ENCODE measurements at places on chromosomes 2 and 18.

DNA sequence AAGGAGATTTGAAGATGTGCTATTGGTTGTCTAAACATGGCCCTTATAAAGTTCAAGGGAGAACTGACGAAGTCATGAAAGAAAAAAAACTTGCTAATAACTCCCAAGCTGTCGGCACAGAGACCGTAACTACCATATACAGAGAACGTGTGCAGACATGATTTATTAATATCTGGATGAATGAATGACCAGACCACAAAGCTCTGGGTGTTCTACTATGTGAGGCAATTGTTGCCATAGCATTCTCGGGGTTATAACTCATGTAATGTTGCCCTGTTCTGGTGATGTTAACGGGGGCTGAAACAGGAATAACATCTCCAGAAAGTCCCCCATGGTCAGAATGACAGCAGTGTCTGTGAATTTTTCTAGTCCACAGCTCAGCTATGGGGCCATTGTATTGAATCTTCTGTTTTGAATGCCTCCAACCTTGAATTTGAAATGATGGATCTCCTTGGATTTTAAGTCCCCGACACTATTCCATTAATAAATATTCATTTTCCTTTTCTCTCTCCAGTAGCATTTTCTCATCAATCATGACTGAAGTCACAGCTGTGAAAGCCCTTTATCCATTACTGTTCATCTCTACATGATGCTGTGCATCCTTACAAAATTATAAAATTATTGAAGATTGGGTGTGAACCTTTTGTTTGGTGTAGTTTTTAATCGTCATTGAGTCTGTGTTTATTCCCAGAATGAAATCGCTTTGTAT, 483.4 kb upstream of the KLHL29 start:
- DNase-seq: no peak

DNA sequence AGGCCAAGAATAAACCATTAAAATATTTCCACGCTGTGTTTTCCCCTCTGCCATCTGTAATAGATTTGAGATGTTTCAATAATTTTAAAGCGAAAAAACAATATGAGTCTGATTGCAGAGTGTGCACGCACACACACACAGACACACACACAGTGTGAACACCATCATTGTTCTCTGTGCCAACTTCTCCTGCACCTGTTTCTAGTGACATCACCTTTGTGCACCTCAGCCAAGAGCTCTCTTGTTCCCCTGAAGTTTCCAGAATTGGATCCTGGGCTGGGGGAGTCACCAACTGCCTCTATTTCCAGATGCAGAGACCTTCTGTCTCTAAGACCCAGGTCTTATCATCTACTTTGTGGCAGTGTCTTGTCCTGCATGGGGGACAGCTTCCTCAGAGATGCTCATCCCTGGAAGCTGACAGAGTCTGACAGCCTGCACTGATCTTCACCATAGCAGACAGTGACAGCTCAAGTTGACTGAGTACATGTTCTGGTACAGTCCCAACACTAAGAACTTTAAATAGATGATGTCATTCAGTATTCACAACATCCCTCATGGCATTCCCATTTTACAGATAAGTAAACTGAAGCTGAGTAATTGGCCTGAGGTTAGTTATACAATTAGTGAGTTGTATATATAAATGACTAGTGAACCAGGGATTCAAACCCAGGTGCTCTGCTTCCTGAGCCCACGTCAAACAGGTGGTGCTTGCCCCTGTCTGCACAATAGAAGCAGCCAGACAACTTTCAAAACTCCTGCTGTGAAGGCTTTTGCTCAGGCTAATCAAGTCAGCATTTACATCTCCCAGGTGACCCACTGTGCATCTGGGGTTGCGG, 39.4 kb downstream of the ACOXL start:
- DNase-seq: no peak

- DNase-seq: no peak
These were observed 13.0 kb upstream of the HAT1 start for GRCh38 chr2:171909266-171909665.

DNA sequence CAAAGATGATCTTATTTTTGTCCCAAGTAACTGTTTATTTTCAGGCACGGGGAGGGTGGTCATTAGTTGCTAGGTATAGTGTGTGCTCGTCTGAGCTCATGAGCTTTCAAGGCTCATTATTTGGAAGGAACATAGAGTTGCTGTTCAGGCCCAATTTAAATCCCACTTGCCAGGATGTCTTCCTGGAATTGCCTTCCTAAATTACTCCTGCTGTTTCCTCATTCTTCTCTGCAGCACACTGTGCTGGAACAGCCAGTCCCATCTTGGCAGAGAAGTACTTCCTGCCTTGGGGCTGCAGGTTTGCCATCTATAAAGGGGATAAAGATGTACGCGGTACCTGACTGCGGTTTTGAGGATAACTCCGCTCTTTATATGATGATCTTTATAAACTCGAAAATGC, 37.3 kb downstream of the GREB1 start:
- DNase-seq: no peak

- no peak for DNase-seq
These were observed 119.0 kb upstream of the FN1 start for GRCh38 chr2:215554689-215555498.

DNA sequence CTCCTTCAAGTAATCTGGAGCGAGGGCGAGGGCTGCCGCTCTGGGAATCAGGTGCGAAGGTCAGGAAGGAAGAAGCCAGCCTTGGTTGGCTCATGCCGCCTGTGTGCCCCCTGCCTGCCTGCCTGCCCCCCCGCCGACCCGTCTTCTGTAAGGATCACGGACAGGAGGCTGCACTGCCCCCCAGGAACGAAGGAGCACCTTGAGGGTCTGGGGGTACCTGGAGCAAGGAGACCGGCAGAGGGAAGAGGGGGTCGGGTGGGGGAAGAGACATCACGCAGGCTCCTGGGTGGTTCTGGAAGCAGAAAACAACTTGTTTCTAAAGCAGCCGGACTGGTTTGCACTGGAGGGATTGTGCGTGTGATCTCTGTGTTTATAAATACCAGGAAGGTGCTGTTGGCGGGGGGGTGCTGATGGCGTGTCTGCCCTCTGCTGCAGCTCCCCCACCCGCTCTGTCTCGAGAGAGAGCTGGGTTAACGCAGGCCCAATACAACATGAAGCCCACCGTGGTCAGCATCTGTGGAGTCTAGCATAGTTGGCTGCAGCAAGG, 1.7 kb downstream of the FOSL2 start:
- DNase-seq: no peak

DNA sequence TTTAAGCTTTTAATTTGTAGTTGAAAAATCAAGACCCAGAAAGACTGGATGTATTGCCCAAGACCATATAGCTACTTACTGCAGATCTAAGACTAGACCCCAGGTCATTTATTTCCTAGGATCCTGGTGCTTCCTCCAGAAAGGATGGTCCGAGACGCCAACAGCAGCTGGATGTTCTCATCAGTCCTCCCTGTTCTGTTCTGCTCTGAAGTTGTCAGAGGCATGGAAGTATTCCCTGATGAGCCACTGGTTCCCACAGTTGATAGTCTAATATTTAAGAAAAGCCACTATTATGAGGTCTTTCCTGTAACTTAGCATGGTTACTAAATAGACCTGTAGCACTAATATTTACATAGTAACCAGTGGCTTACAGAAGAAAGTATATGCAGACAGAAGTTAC, 393.5 kb downstream of the MTX2 start:
- no peak for DNase-seq

- no peak for DNase-seq
These were observed 24.4 kb upstream of the MAL start for GRCh38 chr2:95001051-95001562.

DNA sequence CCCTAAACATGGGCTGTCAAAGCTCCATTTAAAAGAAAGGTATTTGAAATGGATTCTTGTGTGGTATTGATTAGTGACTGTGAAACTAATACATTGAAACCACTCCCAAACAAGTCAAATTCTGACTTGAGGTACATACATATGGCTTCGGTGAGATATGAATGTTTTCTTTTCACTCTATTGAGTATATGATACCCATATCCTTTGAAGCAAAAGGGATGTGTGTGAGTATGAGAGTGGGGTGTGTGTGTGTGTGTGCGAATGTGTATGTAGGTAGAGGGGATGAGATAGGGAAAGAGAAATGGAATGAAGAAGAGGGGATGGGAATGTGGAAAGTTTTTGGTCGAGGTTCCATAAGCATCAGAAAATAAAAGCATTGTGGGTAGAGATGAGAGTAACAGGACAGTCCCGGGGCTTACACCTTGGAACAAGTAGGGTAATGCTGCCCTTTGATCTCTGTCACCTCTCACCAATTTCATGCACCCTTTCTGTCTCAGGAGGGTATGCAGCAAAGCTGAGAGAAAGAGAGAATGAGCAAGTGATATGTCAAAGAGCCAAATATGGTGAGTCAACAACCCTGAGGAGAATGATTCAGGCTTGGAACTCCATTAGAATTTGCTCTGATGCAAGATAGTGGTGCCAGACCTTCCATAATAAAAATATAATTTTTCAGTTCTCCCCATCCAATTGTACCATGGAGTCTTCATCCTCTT, 64.0 kb upstream of the ZEB2 start:
- DNase-seq: no peak

- DNase-seq: no peak
These were observed 461.1 kb downstream of the LPIN1 start for GRCh38 chr2:12207491-12207890.

GRCh38 chr2:98777076-98777475, 46.1 kb upstream of the MGAT4A start:
- no peak for DNase-seq

GRCh38 chr2:200716386-200716785, 95.3 kb upstream of the BZW1 start:
- no peak for DNase-seq

DNA sequence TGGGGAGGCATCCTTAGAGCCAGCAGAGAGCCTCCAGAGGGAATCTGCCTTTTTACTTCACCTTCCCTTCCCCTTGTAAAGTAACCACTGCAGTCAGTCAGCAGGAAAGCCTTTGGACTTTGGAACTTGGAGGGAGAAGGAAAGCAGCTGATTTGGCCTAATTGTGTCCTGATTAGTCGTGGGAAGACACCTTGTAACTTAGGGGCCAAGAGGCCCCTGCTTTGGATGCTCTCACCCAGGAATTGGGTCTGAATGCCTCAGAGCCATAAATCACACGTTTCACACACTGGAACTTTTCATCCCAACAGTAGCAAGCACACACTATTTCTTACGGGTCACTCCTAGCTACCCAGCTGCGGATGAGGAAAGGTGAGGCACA, 81.0 kb upstream of the PPM1B start:
- no peak for DNase-seq

GRCh38 chr2:136322428-136322827, 204.5 kb upstream of the CXCR4 start:
- DNase-seq: no peak

GRCh38 chr2:109463891-109464290, 149.9 kb downstream of the SEPTIN10 start:
- DNase-seq: no peak

DNA sequence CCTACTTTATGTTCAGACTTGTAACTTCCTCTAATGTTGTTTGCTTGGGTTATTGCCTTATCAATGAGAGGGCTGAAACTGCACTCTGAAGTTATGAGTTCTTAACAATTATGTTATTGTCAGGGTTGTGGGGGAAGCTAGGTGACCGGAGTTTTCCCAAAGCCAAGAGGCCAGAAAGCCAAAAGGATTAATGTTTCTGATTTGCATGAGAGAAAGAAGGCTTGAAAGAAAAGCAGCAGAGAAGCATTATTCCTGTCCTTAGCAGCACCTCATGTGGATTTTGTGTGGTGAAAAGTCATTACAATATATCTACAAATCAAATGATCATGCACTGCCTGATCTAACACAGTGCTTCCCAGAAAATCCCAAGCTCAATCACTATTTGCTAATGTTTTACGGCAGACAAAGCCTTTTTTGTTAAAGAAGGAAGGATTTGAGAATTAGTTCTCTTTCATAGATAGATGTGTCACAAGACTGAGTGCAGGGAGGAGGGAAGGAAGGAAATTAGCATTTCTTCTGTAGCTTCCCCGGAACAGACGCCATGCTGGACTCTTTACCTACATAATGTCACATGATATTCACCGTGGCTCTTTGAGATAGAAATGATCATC, 203.2 kb downstream of the ALK start:
- DNase-seq: no peak

DNA sequence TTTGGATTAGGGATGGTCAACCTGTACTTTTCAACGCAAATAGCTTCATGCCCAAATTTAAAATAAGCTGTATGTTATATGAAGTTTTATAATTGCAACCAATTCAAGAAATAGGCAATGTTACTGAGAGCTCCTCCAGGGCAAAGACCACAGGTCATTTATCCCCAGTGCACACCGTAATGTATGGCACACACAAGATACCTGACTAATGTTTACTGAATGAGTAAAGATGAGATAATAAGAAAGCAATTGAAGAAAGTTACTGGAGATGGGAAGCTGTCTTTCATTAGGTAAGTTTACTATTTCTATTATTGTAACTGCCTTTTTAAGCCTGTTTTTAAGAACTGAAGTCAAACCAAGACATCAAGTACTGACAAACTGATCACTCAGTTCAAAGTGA, 184.5 kb upstream of the VRK2 start:
- no peak for DNase-seq

- no peak for DNase-seq
These were observed 259.0 kb downstream of the PAX3 start for GRCh38 chr2:222039821-222040220.

DNA sequence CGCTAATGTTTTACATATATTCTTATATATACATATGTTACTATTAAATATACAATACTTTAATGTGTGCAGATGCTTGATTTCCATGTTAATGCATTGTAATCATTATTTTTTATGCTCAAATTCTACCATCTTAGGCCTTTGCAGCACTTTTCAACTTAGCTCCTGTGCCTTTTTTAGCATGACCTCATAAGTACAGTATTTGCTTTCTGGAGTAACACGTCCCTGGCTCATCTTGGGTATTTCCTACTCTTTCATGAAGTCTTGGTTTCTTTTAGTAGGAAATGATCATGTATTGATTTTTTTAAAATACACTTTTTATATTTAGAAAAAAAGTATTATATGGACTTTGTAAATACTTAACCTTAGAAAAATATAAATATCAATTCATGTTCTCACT, 36.5 kb downstream of the CAB39 start:
- no peak for DNase-seq

DNA sequence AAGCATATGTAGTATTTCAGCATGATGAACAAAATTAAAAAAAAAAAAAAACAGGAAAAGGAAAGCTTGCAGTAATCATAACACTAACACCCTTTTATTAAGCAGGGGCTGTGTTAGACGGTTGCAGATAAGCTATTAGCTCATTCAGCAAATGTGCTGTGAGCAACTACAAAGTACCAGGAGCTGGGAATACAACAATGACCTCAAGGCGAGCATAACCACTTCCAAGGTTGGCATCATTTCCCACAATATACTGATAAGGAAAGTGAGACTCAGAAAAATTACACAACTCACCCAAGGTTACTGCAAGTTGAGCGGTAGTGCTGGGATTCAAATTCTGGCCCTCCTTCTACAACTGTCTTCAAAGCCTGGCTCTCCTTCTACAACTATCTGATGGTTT, 38.2 kb upstream of the ACTR3 start:
- DNase-seq: no peak
